NCI-H1930 (cell line): ENCODE measurements at places on chromosomes 12 and 14.
A peak's percentile ranks its signal among the peaks of the same experiment; 100 is the strongest.

- peak; percentile 12 for DNase-seq
Observed at GRCh38 chr12:67419810-67420209, 150.7 kb downstream of the CAND1 start.

DNA sequence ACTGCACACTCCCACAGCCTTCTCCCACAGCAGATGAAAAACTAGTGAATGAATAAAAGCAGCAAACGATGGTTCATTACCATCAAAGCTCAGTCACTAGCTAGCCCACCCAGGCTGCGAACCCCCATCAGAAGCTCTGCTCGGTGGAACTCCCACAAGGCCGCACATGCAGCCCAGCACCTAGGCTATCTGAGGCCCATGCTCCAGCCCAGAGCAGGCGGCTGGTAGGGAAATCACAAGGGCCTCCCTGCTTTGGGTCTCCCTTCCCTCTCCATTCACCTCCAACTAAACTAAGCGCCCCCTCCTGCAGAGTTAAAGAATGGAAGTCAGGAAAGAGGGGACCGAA, 69.0 kb downstream of the ITPK1 start:
- DNase-seq = no peak

- no peak for DNase-seq
Observed at GRCh38 chr14:74641601-74642391, 29.8 kb upstream of the LTBP2 start.

- DNase-seq = no peak
Observed at GRCh38 chr12:42086031-42086430, 58.6 kb downstream of the GXYLT1 start.

- DNase-seq = no peak
Observed at GRCh38 chr12:129483111-129483893, 420.5 kb downstream of the TMEM132D start.

DNA sequence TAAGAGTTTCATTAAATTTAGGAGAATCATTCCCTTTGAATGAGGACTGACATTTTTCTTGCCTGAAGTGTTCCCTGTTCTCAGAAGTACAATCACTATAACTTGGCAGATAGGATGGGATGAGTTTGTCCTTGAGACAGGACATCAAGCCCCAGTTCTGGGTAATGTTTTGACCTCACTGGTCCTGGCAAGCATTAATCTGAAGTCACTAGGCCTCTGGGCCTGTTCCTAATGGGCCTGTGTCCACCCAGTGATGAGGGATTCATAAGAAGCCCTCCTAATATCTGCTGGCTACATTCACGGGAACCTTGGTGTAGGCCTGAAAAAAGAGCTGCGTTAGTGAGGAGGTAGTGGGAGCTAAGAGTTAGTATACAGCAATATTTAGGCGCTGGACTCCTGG, 37.2 kb downstream of the NINJ2 start:
- no peak for DNase-seq

- DNase-seq = no peak
Observed at GRCh38 chr12:83092129-83092528, 405.4 kb downstream of the TMTC2 start.

DNA sequence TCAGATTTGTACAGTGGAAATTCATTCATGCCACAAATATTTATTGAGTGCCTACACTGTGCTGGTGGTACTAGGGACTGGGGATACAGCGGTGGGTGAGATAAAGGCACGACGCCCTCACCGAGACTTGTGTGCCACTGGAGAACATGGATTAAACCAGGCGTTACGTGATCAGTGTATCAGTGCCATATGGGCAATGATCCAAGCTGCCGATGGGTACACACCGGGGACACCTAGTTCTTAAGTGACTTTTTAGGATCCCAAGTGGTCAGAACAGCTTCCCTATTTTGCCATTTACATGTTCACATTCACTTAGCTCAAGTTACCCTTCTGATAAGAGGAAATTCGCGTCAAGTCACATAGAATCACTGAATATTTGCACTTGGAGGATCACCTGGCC, 236.7 kb downstream of the CACNA1C start:
- DNase-seq = no peak

DNA sequence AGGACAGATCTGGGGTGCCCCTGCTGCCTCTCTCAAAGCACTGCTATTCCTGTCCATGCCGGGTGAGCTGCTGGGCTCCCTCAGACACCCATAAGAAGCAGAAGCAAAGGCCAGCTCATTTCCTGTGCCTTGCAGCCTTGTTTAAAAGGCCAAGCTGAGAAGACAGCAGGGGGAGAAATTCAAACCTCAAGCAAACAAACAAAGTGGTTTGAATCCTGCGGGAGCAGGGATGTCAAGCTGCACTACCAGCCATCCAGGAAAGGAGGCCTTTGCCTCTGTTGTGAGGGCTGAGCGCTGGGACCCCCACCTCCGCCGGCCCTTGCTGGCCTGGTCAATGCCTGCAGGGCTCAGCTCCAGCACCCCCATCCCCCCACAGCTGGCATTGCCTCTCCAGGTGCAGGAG, 176.5 kb downstream of the PIWIL1 start:
- no peak for DNase-seq

DNA sequence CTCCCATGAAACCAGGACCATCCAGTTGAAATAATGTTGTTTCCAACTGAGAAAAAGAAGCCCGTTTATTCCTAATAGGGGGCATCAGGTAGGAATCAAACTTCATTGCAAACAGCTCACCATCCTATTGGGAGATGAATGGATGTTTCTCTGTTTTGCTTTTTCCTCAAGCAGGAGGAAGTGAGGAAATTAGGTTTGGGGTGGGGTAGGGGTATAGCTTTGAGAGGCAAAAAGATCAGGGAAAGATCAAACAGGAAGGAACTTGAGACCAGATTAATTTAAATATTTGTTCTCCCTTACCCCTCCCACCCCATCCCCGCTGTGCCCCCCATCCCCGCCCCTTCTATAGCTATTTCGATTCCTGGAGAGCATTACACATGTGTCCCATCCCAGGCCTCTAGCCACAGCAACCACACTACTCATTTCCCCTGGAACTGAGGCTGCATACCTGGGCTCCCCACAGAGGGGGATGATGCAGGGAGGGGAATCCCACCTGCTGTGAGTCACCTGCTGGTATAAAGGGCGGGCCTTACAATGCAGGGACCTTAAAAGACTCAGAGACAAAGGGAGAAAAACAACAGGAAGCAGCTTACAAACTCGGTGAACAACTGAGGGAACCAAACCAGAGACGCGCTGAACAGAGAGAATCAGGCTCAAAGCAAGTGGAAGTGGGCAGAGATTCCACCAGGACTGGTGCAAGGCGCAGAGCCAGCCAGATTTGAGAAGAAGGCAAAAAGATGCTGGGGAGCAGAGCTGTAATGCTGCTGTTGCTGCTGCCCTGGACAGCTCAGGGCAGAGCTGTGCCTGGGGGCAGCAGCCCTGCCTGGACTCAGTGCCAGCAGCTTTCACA, at the start of gene IL23A:
IL23A (plus strand) TSS at position 577 of the 850 bp plus-strand sequence; CDS start at position 738, 161 bp downstream.
- DNase-seq = no peak
